ENCODE measurements at places on chromosomes 3 and 15.

- peak; percentile 33 for DNase-seq
Measured at GRCh38 chr3:43885908-43886618, 195.3 kb downstream of the ABHD5 start.

GRCh38 chr3:152127058-152127457 lies 141.7 kb upstream of the MBNL1 start:
- no peak for DNase-seq

GRCh38 chr3:171749124-171749523 lies 61.2 kb downstream of the PLD1 start:
- DNase-seq, result no peak

DNA sequence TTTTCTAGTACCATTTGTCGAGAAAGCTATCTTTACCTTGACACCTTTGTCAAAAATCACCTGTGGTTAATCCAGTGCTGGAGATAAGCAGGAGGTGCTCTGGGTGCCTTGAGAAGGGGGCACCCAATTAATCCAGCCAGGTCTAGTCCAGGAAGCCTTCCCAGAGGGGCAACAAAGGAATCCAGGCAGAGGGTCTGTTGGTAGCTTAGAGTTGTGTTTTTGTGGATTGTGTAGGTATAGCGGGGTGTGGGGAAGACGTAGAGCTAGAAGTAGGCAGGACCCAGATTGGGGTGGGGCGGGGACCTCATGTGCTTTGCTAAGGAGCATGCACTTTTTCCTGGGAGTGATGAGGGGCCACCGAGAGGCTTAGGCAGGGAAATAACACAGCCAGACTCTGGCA lies 6.0 kb upstream of the PIGZ start:
- DNase-seq, result no peak

DNA sequence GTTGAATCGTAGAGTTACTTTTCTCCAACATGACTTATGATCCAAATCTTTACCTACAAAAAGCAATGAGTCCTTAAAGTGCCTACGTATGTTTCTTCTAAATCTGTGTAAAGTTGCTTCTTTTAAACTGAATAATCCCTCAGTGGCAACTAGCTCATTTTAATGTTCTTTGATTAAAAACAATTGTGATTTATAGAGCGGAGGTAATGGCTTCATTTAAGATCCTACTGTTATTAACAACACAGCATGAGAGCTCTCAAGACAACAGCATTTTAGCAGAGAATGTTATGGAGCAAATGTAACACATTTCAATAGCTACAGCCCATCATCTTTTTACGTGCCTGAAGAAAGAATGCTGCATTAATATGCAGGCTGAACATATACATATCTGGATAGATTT lies 55.3 kb upstream of the VGLL3 start:
- no peak for DNase-seq

GRCh38 chr15:31463521-31464102 lies 137.0 kb downstream of the KLF13 start:
- DNase-seq, result no peak

DNA sequence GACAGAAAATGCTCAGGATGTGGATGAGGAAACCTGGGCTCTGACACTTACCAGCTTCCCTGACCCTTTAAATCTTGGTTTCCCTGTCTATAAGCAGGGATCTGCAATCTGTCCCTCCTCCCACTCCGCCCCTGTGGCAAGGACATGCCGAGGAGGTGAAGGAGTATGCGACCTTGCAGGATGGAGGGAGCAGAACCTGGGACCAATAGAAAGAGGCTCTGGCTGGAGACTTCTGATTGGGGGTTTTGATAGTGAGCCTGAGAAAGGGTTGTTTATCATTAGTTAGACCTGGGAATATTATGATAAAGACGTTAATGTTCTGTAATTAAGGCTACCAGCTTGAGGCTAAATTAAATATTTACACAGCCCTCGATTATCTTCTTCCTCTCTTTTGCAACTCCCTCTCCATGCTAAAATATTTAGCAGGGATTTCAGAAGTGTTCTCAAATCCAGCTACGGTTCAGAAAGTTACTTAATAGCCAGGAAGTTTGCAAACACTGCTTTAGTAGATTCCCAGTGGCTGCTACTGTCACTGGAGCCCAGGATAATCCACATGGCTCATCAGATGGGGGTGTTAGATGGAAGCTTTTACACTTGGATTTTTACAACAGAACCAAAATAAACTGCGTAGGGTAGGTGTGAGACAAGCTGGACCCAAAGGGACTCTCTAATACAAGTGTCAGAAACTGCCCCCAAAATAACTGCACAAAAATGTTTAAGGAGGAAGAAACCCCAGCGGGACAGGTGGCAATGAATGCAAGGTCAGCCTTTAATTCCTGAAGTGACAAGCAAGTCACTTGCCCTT lies 9.2 kb upstream of the PAQR5 start:
- peak; percentile 11 for DNase-seq

- no peak for DNase-seq
Measured at GRCh38 chr3:53534676-53535400, 40.4 kb downstream of the CACNA1D start.

DNA sequence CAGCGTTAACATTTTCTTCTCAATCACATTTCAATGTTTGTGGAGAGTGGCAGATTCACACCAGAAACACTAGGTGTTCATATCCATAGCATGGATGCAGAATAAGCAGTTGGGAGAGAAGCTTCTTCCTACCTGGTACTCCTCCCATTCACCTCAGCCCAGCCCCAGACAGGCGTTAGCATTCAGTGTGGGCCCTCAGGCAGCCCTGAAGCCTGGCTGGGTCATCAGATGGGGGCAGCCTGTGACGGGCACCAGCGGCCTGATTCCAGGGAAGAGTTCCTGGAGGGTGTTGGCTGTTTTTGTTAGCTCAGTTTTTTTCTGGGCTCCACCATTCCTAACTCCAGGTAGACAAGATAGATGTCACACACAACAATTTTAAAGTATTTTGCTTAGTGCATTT lies 31.1 kb downstream of the APH1B start:
- DNase-seq, result no peak

DNA sequence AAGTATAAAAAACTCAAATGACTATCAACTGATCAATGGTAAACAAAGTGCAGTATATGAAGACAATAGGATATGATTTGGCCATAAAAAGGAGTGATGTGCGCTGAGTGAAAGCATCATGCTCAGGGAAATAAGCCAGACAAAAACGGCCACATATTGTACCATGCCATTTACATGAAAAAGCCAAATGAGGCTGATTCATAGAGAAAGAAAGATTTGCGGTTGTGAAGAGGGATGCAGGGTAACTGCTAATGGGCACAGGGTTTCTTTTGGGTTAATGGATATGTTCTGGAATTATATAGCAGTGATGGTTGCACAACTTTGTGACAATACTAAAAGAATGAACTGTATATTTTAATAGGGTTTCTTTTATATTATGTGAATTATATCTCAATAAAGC lies 877.2 kb upstream of the CFAP20DC start:
- no peak for DNase-seq

DNA sequence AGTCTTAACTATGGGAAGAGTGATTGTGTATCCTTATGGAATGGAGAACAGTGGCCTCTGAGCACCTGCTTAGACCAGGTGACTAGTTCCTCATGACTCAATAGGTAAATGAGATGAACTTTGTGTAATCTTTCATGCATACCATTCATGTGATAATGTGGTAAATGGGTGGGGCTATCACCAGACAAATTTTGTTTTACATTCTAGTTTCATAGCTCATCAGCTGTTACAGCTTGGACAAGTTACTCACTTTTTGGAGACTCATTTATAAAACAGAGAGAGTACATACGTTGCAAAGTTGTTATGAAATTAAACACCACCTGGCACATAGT lies 103.7 kb upstream of the TGFBR2 start:
- peak; percentile 77 for DNase-seq

- no peak for DNase-seq
Measured at GRCh38 chr15:72127724-72128322, 9.6 kb downstream of the SENP8 start.

- DNase-seq, result peak; percentile 92
Measured at GRCh38 chr3:194577986-194578905, 55.0 kb downstream of the TMEM44 start.

- DNase-seq, result no peak
Measured at GRCh38 chr15:41285285-41285684, 47.1 kb downstream of the OIP5 start.

GRCh38 chr15:75508840-75509532 lies 57.5 kb upstream of the SIN3A start:
- DNase-seq, result peak; percentile 33

GRCh38 chr15:62059816-62060112 lies 483 bp downstream of the VPS13C start:
- peak; percentile 67 for DNase-seq

GRCh38 chr3:96814651-96815567 lies 515 bp downstream of the EPHA6 start:
- DNase-seq, result no peak

DNA sequence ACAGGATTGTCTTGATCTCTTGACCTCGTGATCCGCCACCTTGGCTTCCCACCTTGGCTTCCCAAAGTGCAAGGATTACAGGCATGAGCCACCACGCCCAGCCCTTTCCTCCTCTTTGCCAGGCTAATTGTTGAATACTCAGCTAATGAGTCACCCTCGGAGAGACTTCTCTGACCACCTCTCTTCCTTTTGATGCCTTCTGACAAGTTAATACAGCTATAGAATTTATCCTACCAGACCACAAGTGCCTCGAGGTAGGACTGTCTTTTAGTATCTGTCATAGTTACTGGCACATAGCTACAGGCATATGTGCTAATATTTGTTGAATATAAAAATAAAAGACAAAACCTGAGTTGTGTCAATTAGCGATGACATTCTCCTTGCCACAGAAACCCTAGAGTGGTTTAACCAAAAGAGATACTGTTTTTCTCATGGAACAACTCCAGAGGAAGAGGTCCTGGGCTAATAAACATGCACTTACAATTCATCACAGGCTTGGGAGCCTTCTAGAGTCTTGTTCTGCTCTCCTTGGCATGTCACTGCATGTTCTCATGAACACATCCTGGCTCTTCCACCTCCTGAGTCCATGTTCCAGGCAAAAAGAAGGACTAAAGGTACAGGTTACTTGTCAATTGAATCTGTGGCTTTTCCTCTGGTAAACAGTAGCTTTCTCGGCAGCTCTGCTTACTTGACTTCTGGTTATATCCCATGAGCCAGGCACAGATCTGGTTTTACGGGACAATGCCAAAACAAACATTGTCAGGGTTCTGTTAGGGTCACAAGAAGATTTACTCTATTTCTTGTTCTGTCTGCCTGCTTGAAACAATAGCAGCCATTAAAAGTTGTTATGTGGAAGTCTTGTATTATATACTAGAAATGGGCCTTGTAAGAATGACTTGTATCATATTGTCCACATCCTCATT lies 332.3 kb downstream of the THSD4 start:
- no peak for DNase-seq

GRCh38 chr15:25718169-25718536 lies 145.0 kb downstream of the ATP10A start:
- DNase-seq, result no peak

DNA sequence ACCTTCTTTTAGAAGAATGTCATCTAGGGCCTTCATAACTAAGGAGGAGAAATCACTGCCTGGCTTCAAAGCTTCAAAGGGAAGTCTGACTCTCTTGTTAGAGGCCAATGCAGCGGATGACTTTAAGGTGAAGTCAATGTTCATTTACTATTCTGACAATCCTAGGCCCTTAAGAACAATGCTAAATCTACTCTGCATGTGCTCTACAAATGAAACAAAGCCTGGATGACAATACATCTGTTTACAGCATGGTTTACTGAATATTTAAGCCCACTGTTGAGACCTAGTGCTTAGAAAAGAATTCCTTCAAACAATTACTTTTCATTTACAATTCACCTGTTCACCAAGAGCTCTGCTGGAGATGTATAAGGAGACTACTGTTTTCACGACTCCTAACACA lies 160.4 kb upstream of the EPHA3 start:
- DNase-seq, result no peak

GRCh38 chr3:26623419-26624208 lies 1.0 kb downstream of the LRRC3B start:
- DNase-seq, result no peak

GRCh38 chr15:51801391-51801835 lies 28.0 kb upstream of the TMOD3 start:
- no peak for DNase-seq

DNA sequence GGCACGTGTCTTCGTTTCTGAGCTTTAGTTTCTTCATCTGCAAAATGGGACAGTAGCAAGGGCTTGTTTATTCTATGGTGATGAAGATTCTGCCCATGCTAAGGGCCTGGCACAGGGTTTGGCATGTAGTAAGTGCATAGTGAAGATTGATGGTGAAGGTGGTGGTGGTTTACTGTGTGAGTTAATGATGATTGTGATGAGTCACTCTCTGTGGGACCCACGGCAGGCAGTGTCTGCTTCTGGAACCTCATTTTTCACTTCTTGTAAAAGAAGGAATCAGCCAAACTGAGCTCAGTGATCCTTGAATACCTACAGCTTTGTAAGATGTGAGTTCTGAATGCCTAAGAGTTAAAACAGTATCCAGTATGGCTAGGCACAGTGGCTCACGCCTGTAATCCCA lies 86.2 kb upstream of the LRTM1 start:
- DNase-seq, result no peak

DNA sequence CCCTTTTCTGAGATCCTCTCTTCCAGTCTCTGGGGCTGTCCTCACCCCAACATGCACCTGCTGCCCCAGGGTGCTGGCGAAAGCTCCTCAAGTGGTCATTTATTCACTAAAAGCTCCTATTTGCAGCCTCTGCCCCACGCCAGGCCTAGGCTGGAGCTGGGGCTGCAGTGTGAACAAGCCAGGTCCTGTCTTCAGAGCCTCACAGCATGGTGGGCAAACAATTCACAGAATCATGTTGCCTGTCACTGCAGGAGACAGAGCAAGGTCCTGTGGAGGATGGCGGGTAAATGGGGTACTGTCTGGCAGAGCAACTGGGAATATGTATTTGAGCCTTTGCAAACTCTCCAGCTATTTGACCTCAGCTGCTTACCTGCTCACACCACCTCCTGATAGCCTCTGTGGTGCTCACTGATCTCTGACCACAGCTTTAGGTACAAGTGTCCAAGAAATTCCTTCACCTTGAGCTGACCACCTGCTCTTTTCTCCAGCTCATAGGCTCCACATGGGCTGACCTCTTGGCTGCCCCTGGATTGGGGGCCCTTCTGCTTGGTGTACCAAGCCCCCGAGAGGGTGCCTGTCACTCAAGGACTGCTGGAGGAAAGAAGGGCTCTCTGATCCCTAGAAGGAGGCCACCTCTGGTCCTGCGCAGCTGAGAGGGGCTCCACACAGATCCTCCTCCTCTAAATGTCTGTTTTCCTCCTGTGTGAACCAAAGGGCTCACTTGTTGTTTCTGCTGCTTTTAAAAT lies 35.6 kb downstream of the AMOTL2 start:
- no peak for DNase-seq

DNA sequence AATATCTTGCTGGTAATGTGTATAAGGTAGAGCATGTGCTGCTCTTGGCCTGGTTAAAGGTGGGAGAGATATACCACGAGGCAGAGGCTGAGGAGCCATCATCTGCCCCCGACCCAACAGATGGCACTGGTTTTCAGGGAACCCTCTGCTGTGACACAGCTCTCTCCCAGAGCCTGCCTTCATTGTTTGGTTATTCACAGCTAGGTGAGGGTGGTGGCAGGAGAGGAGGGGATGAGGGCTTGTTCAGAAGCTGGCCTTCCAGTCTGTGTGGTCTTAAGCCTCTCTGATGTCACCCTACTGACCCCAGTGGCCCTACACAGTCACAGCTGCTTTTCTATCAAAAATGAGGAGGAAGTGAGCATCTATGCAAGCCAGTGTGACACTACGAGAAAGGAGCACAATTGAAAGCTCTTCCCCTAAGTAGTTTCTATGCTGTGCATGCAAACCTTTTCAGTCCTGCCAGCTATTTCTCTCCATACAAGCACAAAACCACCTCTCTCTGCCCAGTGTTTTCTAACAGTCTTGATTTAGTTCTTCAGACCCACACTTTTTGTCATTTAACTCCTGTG lies 258.4 kb upstream of the AGTR1 start:
- DNase-seq, result no peak

- DNase-seq, result peak; percentile 55
Measured at GRCh38 chr3:108406661-108407206, 103.7 kb downstream of the MYH15 start.

All from foreskin fibroblast (primary cell).